ENCODE measurements at places on chromosomes 12 and 14.

DNA sequence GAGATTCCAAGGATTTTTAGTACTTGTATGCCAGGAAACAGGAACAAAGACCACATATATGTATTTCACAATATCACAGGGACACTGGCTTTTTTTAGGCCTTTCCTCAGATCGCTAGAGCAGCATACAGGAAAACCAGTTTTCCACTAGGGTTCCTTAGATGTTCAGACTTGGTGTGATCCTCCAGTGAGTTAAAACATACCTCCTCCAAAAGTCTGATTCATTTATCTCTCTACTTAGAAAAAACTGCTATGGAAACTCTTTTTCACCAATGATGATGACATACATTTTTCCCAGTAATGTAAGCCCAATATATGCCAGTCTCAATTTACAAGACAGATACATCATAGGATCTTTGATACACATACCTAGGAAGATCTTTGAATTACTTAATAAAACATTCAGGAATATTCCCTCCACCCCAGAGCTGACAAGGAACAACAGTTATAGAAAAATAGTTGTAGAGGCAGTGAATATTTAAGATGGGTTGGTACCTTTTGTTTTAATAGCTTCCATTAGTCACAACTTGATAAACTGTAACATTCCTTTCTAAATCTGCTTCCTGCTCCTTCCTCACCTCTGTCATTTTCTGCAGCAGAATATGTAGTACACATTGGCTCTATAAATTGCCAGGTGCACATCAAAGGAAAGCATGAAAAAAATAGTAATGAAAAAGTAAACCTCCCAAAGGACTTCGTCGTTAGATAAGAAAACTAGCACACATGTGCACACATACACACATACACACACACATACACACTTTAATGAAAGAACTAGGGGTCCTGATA lies 27.5 kb downstream of the BCAT1 start:
- DNase-seq = no peak

DNA sequence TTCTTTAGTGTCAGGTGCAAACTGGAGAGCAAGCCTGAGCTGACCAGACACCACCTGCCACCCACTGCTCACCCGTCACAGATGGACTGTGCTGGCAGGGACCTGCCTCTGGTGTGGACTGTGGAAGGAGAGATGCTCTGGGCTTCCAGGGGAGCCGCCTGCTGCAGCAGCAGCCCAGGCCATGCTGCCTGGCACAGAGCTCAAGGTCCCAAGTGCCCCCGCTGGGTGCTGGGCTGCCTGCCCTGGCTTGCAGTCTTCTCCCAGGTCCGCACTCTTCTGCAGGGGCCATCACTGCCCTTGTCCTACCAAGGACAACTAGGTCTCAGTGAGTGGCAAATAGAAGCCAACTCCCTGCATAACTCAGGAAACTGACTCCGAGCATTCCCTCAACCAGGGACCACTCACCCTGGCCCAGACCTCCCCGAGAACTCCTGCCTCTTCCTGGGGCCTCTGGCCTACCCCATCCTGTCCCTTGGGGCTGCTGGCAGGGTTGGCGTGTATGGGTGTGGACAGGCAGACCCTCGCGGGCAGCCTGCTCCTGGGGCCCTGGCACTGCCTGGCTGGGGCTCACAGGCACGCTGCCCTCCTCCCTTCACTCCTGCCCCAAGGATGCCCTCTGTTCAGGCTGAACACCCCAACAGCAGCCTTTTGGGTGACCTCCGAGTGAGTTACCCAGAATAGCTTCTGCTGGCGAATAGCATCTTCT lies 9.3 kb downstream of the AMN start:
- DNase-seq = no peak

DNA sequence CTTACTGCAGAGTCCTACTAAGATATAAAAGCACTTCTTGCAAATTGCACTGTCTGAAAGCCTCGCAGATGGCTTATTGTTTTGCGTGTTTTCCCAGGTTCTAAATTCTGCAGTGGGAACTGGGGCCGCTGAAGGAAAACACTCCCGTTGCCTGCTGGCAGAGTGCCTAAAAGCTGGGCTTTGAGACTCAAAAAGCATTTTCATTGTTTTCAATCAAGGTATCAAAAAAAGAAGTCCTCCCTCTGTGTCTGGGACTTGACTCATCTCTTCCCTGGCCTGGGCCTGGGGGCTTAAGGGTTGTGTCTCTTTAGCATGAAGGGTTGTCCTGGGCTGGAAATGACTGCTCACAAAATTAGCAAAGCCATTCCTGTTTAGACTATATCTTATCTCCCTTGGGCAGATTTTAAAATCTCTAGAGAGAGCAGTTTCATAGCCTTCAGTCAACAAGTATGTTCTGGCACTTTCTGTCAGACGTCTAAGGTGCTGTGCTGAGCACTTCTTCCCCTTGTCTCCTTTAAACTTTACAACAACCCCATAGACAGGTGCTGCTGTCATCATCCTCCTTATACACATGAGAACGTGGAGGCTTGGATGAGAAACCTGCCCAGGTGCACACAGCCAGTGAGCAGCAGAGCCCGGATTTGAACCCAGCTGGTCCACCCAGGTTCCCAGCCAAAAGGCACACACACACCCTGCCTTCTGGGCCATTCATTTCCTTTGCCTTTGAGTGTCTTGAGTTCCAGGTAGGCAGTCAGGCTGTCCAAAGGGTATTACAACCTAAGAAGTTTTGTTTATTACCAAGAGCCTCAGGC lies 31.1 kb downstream of the ELK3 start:
- no peak for DNase-seq

GRCh38 chr14:35512765-35513164 lies 21.2 kb upstream of the INSM2 start:
- no peak for DNase-seq

GRCh38 chr12:110809149-110809548 lies 37.6 kb upstream of the CCDC63 start:
- no peak for DNase-seq
